Bronchial epithelial cell (primary cell): ENCODE measurements at places on chromosomes 5 and 9. TPM values are rescaled to one million over a fixed set of nuclear protein-coding genes. Genes with fewer than 3 reads are reported as not detected.

Gene SPAG8
- 0.13 and 0.26 TPM in 2 replicates for total RNA-seq

Gene TAS2R1
- not detected in 2 replicates for total RNA-seq

Gene LHFPL2
- 29.8 and 32.4 TPM in 2 replicates for total RNA-seq

GRCh38 chr9:107600060-107600573 is 110.5 kb upstream of the KLF4 start:
- no peak for DNase-seq

GRCh38 chr5:131769336-131769735 is 27.5 kb downstream of the FNIP1 start:
- DNase-seq: no peak

DNA sequence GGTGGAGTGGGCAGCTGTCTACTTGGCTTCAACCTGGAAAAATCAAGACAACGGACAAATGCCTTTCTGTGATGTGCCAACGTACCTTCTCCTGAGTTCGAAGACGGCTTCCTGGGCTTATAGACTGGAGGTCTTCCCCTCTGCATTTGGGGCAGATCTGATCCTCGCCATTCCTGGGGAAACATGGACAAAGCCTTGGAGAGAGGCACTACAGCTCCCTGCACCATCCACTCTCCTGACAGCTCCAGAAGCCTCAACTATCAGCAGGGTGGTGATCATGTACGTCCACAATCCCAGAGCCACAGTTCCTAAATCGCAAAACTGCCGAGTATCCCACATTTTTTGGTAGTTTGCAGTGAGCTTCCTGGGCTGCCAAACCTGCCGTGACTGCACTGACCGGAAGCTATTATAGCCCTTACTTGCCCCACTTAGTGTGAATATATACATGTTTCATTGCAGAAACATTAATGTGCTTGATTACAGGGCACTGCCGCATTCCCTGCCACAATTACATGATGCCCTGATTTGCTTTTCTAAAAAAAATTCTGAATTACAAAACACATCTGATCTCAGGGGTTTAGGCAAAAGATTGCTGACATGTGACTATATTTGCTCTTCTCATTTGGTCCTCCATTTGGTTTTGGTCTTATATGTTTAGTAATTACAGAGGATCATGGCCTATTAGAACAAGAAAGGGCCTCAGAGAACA is 2.8 kb downstream of the TRAF1 start:
- no peak for DNase-seq

Gene RNF208
- total RNA-seq: 0.38 TPM in 1 of 2 replicates, not detected in the other

Gene DBH
- total RNA-seq: not detected in 2 replicates

DNA sequence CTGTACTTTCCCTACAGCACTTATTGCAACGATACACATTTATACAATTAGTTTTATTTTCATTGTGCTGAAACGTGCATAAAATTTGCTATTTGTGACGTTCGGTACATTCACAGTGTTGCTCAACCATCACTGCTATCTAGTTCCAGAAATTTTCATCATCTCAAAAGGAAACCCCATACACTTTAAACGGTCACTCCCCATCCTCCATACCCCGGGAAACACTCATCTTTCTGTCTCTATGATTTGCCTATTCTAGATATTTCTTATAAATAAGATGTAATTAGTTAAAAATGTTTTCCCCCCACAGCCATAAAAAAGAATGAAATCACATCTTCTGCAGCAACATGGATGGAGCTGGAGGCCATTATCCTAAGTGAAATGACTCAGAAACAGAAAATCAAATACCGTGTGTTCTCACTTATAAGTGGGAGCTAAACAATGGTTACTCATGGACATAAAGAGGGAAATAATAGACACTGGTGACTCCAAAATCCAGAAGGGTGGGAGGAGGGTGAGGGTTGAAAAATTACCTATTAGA is 40.2 kb upstream of the TEX48 start:
- DNase-seq: peak; percentile 58

GRCh38 chr5:120252839-120253238 is 211.3 kb upstream of the PRR16 start:
- peak; percentile 45 for DNase-seq

DNA sequence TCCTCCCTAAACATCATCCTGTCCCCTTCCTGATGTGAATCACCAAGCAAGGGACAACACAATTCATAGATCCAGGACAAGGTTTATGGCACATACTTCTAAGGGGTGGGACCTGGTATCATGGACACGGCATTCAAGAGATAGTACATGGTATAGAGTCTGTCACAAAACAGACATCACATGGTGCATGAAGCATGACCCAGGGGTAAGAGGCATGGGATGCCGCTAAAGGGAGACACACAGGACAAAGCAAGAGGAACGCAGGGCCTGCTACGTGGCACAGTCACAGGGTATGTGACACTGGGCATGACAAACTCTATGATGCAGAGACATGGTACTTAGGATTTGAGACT is 20.7 kb downstream of the GSN start:
- peak; percentile 15 for DNase-seq

DNA sequence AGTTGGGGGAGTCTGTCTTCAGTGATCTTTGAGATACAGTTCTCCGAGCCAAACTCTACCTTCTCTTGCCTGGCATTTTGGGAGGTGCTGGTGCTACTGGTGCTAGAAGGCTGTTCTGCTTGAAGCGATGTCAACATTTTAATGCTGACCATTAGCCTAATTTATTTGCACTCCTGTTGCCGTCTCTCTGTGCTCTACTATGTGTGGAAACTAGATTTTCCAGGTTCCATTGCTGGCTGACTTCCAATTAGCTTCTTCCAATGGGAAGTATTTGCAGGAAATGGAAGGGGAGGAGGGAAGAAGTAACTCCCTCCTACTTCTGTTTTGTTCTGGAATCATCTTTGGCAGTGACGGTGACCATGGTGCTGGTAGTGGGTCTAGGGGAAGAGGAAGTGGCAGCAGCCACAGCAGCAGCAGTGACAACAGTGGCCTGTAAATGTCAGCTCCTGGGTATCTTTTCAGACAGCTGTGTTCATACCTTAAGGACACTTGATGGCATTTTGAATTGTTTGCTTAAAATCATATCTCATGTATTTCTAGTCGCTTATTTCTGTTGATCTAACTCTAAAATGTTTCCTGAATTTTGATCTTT is 7.9 kb downstream of the TXNDC8 start:
- peak; percentile 27 for DNase-seq

DNA sequence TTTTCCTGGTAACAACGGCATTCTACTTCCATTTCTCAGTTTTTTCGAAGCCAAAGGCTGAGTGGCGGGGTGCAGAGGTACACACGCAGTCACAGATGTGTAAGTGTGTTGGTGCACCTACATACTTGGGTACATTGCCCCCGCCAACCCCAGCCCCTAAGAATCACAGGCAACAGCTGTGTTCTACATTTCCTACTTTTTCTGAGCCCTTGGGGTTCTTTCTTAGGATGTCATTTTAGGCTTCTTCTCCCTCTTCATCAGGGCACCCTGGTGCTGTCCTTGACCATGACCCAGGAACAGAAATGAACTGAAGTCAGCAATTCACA is 104.8 kb downstream of the PAX5 start:
- no peak for DNase-seq

DNA sequence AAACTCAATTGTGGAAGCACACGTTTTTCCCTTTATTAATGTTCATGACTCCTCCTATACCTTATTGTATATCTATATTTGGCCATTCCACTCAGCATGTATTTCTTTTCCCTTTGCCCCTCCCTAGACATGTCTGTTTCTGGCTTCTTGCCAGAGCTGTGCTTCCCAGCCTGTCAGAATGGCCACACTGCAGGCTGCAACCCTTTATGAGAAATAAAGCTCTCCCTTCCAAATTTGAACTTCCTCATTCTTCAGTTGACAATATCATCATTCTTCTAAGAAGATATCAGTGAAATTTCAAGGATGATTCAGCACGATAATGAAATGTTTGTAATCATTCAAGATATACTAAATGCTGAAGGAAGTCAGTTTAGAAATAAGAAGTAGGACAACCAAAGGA is 107.6 kb upstream of the PRSS3 start:
- peak; percentile 45 for DNase-seq

- DNase-seq: no peak
Observed at GRCh38 chr9:37046683-37047082, 12.6 kb upstream of the PAX5 start.

GRCh38 chr9:110148384-110148783 is 59.6 kb downstream of the C9orf152 start:
- no peak for DNase-seq

DNA sequence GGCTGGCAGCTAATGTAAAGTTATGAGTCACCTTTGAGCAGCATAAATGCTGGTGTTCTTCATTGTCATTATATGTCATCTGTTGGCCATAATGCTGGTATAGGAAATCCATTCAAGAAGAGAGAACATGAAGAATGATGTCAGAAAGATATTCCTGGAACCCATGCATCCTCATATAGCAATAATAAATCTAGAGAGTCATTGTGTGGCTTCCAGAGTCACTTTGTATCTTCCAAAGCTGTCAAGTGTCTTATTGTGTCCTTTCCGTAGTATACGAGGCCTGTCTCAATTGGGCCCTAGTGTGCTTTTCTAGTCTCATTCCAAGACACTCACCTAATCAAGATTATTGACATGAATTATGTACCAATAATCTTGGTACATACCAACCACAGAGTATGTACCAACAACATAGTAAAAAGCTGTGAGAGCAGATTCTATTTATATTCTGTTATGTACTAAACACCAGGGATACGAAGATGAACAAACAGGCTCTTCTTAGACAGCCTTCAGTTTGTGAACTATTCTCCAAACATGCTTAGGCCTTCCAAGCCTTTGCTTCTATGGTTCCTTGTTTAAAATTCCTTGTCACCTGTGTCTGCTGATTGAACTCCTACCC is 110.1 kb downstream of the ERCC6L2 start:
- no peak for DNase-seq

DNA sequence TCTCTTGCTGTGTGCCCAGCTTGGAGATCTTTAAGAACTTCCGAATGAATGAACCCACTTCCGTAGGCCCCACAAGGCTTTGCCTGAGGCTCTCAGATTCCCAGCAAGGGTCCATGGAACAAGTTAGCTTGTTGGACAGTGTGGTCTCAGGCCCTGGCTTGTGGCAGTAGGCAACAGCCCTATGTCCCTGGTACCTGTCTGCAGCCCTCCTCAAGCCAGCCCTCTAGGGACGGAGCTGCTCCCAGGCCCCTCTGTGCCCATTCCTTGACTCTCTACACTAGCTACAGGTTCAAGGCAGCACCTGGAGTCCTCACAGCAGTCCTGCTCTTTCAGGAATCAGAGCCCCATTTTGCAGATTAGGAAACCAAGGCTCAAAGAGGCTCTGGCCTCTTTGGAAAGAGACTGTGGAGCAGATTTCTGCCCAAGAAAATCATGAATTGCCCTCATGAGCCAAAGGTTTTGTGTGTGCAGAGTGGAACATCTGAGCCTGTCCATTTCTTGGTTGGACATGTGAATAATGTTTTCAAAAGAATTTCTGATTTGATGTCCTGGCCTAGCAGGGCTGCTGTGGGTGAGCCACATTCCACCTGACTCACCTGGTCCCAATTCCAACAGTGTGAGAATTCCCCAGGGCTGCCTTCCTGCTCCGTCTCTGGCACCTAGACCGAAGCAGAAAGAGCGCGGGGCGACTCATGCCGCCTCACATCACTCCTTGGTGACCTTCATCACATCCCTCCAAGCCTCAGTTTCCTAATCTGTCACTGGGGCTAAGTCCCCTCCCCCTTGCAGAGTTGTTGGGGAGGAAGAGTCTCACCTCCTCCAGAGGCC is 131.7 kb downstream of the BARX1 start:
- DNase-seq: peak; percentile 7

Gene AK8
- 0.26 TPM in 1 of 2 replicates, not detected in the other for total RNA-seq

Gene ZDHHC11
- 0.53 and 1.4 TPM in 2 replicates for total RNA-seq

Gene OR1J2
- not detected in 2 replicates for total RNA-seq

Gene RELL2
- total RNA-seq: 14.2 and 16.6 TPM in 2 replicates

DNA sequence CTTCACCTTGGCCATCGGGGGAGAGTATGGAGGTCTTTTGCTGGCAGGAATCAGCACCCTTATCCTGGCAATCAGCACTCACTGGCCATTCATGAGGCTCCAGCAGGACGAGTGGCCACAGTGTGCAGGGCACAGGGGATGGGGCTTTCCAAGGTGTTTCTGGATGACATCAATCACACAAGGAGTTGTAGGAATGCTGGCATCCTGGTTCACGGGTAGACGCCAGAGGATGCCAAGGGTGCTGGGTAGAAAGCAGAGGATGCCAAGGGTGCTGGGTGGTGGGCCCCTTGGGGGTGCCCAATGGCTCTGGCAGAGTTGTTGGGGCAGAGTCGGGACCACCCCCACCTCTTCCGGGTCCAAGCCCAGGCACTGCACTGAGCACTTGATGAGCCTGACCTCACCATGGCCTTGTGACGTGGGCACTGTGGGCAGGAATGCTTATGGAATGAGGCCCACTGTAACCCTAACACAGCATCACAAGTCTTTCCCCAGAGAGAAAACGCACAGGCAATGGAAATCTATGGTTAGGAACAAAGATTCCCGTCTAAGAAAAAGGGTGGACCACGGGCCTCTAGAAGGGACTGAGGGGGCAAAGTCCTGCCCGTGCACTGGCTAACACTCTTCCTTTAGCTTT is 29.1 kb downstream of the CEL start:
- DNase-seq: no peak

Gene OR13J1
- not detected in 2 replicates for total RNA-seq

Gene NUDCD2
- 6.6 and 7.3 TPM in 2 replicates for total RNA-seq

DNA sequence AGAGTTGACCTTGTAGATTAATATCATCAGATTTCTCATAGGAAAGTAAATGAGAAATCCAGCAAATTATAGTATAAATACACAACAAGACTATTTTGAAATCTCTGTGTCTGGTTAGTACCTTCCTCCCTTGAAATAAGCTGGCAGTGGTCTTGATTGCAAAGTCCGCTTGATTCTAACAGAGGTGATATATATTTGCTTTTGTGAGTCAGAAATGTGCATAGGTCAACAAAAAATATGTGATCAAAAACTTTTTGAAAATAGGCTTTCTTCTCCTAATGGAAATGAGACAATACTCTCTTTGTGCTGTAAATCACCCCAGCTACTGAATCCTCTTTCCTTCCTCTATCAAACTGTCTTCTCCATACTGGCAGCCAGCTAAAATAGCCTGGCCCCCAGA is 749.2 kb upstream of the CDH10 start:
- no peak for DNase-seq

- no peak for DNase-seq
Observed at GRCh38 chr9:92517046-92517445, 18.7 kb downstream of the ECM2 start.

DNA sequence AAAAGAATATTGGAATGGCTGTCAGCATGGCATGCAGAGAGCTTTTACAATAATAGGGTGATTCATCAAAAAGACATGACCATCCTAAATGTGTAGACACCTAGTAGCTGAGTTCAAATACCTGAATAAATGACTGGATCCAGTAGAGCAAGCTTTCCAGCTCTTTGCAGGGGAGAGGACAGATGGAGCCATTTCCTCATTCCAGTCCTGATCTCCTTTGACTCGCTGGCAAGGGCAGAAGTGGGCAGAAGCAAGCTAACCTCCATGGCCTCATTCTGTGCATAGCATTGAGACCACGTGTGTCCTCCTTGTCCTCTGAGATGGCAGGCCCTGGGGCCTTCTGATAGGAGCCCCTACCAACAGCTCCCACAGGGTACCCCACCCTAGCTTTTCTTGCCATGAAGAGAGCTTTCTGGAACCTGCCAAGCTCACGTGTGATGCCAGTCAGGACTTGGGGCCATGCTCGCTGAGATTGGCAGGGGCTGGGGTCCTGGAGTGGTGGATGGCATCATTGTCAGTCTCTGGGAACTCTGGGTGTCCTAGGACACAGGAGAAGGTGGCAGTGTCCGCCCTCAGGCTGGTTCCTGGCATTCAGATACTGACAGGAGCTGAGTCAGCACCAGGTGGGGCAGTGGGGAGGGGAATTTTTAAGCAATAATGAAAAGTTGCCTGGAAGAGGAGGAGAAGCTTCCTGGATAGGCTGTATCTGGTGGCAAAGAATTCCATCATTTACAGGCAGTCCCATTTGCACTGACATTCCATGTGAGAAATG is 33.6 kb downstream of the WWC1 start:
- peak; percentile 94 for DNase-seq

Gene LURAP1L
- 43.7 and 56.5 TPM in 2 replicates for total RNA-seq

Gene IFNK
- not detected in 2 replicates for total RNA-seq
